A549 treated with dexamethasone at 1 μM for 4 hours (cell line): ENCODE measurements at places on chromosomes 12 and 14. TPM values are rescaled to one million over a fixed set of nuclear protein-coding genes. Genes with fewer than 3 reads are reported as not detected.

Gene CLEC14A
- total RNA-seq, result not detected in 5 replicates

Gene NUP37
- 57.4 to 82.0 TPM (median 60.4 TPM) in 5 replicates for total RNA-seq

Gene KLRC4
- not detected in 5 replicates for total RNA-seq

Gene INSM2
- 0.02 to 0.05 TPM (median 0.04 TPM) in 5 replicates for total RNA-seq

Gene DACT1
- 0.47 to 0.76 TPM (median 0.59 TPM) in 5 replicates for total RNA-seq

Gene ADAM20
- total RNA-seq, result 0.02 TPM in 1 of 5 replicates, not detected in the others

Gene SLC25A47
- total RNA-seq, result not detected in 5 replicates

Gene MARK3
- total RNA-seq, result 52.6 to 58.0 TPM (median 55.5 TPM) in 5 replicates

Gene APOLD1
- 0.22 to 0.45 TPM (median 0.39 TPM) in 5 replicates for total RNA-seq

Gene MUCL1
- total RNA-seq, result not detected in 5 replicates

Gene PIWIL1
- not detected in 5 replicates for total RNA-seq

Gene NINJ2
- total RNA-seq, result 0.42 to 0.71 TPM (median 0.53 TPM) in 5 replicates

Gene LHX5
- 0.05 to 0.08 TPM (median 0.06 TPM) in 3 of 5 replicates, not detected in the others for total RNA-seq

Gene TBC1D30
- 1.4 to 1.8 TPM (median 1.6 TPM) in 5 replicates for total RNA-seq

Gene AQP2
- total RNA-seq, result not detected in 5 replicates

Gene FOXG1
- 0.15 to 0.25 TPM (median 0.23 TPM) in 5 replicates for total RNA-seq

Gene CACNA1C
- total RNA-seq, result 0.02 to 0.11 TPM (median 0.04 TPM) in 4 of 5 replicates, not detected in the other

Gene GPRC5D
- total RNA-seq, result not detected in 5 replicates

Gene CCDC197
- not detected in 5 replicates for total RNA-seq

Gene CD4
- total RNA-seq, result not detected in 5 replicates

Gene KLRG1
- 1.1 to 2.0 TPM (median 1.5 TPM) in 5 replicates for total RNA-seq

Gene CCDC177
- total RNA-seq, result 0.04 to 0.07 TPM (median 0.05 TPM) in 4 of 5 replicates, not detected in the other

Gene SLC39A5
- total RNA-seq, result 0.09 TPM in 1 of 5 replicates, not detected in the others
